ENCODE measurements at places on chromosomes 4 and X.

GRCh38 chr4:139762720-139763119 is 97.1 kb downstream of the MGST2 start:
- DNase-seq, result no peak

GRCh38 chr4:1043651-1044468 is 32.4 kb downstream of the FGFRL1 start:
- DNase-seq, result no peak

DNA sequence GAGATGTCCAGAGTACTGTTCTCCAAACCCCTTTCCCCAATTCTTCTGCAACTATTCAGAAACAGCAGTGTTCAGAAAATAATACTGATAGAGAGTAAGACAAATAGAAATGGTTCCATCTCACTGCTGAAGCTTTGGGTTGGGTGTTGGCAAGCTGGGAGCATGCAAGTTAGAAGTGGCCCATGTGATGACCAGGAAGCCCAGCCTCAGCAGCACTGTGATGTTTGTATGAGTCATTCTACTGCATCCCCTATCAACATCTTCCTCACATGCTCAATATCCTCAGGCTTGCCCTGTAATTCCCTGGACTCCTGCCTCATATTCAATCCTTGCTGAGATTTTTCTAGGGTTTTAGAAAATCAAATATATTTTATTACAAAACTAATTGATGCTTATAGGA is 96.5 kb downstream of the CHRDL1 start:
- DNase-seq, result no peak

DNA sequence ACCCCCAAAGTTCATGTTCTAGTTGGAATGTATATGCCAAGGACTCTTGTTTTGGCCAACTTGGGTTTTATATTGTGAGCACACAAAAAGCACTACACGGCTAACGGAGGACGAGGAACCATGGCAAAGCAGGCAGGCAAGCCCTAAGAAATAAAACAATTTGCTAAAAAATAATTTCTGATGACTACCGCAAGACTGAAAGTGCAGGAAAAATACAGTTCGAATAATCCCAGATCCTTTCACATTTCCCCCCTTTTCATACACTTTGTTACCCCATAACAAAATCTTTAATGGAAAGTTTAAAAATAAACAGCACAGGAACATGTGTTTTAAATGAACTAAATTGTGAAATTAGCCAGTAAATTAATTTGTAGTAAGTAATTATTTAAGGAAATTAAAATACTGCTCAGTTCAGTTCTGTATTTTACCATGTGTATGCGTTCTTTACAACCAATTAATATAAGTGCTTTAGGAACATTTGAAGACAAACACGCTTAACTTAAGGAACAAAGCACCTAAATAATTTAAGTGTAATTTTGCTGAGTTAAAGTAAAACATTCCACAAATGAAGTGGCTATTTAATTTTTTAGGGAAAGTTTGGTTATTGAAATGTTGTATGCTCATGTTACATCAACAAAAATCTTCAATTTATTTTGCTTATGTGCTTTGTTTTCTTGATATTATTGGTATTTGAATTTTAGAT is 12.4 kb upstream of the PITX2 start:
- DNase-seq, result no peak

DNA sequence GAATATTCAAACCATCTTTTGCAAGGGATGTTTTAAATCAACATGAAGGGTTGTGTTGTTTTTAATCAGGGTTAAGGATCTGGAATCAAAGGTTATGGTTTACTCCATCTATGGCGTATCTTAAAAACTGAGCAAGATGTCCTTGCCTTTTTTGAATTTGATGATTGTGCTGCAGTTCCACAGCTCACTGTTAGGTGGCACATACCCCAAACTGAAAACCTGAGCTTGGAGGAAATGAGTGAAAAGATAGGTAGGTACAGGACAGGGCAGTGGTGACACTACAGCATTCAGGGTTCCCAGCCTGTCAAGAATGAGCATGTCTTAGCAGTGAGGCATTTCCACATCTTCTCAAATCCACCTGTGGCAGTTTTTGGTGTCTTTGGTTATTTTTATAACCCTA is 13.1 kb upstream of the EOLA1 start:
- no peak for DNase-seq

DNA sequence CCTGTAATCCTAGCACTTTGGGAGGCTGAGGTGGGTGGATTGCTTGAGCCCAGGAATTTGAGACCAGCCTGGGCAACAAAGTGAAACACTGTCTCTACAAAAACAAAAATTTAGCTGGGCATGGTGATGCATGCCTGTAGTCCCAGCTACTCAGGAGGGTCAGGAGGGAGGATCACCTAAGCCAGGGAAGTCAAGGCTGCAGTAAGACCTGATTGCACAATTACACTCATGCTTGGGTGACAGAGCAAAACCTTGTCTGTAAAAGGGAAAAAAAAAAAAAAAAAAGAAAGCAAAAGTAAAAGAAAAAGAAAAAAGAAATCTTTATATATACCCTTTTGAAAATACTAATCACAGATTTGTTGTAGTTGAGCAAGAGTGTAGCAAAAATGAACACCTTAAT is 801.0 kb upstream of the IGFBP7 start:
- no peak for DNase-seq

DNA sequence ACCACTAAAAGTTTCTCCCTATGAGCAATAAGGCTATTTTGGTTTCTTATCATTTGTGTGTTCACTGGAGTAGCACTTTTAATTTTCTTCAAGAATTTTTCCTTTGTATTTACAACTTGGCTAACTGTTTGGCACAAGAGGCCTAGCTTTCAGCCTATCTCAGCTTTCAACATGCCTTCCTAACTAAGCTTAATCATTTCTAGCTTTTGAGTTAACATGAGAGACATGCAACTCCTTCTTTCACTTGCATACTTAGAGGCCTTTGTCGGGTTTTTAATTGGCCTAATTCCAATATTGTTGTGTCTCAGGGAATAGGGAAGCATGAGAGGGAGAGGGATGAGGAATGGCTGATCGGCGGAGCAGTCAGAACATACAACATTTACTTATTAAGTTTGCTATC is 349.8 kb downstream of the OPHN1 start:
- DNase-seq, result no peak

- DNase-seq, result no peak
These were observed 191.5 kb upstream of the NR3C2 start for GRCh38 chr4:148633720-148634119.

- DNase-seq, result no peak
These were observed 331.5 kb downstream of the RPA4 start for GRCh38 chrX:97215186-97215585.

DNA sequence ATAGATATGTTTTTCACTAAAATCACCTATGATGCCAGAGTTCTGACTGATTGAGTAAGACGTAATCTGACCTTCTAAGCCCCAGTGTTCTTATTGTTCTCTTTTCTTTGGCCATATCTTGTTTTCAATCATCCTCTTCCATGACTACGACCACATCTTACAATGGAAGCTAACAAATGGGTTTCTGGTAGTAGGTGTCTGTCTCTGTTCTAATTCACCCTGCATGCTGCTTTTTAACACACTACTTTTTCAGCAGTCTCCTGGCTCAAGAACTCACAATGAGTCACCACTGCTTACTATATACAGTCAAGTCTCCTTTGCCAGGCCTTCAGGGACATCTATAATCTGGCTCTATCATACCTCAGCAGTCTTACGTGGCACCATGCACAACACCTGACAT is 146.1 kb downstream of the NEXMIF start:
- no peak for DNase-seq

- DNase-seq, result no peak
These were observed 138.8 kb upstream of the NALF2 start for GRCh38 chrX:69365349-69365748.

DNA sequence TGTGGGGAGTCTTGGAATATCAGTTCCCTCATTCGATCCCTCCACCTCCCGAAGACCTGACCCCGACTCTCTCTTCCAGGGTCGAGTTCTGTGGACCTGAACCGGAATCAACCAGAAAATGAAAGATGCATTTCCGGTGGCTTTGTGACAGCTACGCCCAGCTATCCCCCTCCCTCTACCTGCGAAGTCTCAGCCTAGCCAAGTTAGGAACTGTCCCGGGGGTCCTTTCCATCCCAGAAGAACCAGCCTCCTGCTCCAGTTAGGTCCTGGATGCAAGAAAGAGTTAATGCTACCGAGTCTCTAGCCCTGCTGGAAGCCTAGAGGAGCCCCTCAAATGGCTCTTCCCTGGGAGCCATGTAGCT is 13.4 kb upstream of the ETDC start:
- DNase-seq, result no peak

DNA sequence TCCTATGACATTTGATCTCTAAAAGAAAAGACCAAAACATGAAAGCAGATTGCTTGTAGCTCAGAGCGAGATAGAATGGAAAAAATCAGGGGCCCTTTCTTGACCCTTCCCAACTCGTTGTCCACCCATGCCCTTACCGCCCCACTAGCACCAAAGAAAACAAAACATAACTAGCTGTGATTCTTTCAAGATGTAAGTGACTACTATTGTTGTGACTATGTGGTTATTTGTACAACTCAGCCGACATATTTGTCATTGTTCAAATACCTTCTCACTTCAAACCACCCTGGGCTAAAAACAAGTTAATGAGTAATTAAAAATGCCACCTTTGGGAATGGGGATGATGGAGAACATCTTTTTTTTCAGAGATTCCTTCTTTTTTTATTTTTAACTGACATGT is 171.2 kb upstream of the GPC4 start:
- DNase-seq, result no peak

DNA sequence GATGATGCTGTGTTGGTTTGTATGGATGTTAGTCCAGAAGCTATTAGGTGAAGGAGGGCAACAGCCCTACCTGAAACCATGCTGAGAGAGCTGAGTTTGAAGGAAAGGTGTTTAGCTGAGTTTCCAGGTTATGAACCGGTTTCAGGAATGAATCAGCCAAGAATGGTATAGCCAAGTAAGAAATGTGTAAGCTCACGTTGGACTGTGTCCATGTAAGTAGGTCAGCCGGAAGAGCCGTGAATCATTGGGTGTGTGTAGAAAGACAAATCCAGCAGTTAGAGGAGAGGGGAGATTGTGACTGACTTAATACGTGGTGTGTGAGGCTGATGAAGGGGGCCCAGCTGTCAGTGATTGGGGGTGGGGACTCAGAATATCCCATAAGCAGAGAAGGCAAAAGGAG is 77.2 kb upstream of the SPIN4 start:
- no peak for DNase-seq

DNA sequence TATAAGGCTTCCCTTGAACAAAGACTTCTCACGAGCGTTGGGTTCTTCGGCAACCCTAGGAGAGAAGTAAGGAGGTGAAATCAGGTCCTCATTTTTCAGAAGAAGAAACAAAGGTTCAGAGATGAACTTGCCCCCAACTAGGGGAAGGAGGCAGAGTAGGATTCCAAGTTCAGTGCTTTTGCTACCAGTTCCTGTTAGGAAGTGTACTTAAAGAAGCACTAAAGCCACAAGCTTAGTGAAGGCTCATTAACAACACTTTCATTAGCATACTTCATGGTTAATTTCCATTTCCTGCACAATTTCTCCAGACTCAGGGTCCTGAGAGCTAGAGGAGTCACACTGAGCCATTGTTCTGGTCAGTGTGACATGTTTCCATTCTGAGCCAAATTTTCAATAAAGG is 52.1 kb downstream of the VSIG4 start:
- DNase-seq, result no peak

DNA sequence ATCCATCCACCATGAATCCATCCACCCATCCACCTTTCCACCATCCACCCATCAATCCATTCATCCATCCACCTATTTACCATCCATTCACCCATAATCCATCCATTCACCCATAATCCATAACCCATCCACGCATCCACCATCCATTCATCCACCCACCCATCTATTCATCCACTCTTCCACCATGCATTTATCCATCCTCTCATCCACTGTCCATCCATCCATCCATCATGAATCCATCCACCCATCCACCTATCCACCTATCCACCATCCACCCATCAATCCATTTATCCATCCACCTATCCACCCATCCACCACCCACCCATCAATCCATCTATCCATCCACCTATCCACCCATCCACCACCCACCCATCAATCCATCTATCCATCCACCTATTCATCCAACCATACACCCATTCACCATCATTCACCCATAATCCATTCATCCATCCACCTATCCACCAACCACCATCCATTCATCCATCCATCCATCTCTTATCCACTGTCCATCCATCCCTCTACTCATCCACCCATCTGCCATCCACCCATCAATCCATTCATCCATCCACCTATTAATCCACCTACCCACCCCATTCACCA is 179.7 kb upstream of the PSAPL1 start:
- no peak for DNase-seq

DNA sequence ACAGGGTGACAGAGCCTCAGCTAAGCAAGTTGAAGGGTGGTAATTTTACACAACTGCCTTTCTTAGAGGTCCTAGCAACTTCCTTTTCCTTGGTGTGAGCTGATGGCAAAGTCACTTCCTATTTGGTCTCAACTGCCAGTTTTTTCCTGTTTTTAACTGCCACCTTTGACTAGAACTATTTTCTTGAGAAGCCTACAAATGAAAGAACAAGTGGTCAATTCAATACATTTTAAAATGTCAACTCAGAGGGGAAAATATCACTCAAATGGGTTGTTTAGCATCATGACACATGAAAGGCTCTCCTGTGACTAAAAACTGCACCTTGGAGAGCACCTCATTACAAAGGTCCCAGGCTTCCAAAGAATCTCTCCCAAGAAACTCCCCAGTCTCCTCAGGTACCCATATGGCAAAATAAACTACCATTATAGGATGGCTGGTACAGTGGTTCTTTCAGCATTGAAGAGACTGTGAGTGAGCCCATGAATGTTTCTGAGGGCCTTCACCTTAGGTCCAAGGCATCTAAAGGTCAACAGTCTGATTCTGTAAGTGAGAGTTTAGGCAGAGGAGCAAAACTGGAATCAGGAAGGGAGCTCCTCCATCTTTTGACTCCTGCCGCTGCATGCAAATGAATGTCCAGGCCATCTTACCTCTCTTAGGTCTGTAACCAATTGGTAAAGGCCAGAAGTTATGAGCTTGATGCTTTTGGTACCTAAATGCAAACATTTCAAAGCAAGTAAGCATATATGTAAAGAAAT is 5.5 kb upstream of the STK26 start:
- no peak for DNase-seq

GRCh38 chrX:154458116-154458953 is at the start of gene PLXNA3:
Gene PLXNA3 (plus strand): TSS chrX:154458281. CDS start chrX:154460184, 1,903 bp downstream.
- DNase-seq, result no peak

DNA sequence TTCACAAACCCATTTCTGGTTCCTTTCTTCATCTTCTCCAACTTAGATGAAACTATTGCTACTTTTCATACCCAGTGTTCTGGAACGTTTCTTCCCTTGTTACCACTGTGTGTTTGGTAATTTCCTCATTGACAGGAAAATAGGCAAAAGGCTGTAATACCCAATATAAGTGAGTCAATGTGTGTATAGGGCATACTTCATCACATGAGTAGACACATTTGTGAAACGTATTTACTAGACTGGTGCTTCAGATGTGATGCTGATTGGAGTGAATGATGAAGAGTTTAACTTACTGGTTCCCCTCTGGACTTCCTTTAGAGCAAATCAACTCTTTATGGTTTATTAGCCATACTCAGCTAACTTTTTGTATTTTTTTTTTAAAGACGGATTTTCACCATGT is 195.1 kb upstream of the ATP6AP2 start:
- no peak for DNase-seq

GRCh38 chrX:20913760-20914159 is 460.5 kb upstream of the CNKSR2 start:
- no peak for DNase-seq

GRCh38 chrX:131058136-131058868 is at the start of gene ARHGAP36:
Gene ARHGAP36 (plus strand): TSS chrX:131058346. CDS start chrX:131081666, 23,320 bp downstream.
- no peak for DNase-seq

- DNase-seq, result no peak
These were observed 17.0 kb upstream of the TAPT1 start for GRCh38 chr4:16243285-16243684.

GRCh38 chr4:26462874-26463273 is 27.4 kb downstream of the CCKAR start:
- no peak for DNase-seq
